Hematopoietic multipotent progenitor cell treated with erythropoietin and hydrocortisone succinate and interleukin-3 and kit ligand, for 4 days (in vitro differentiated cells): ENCODE measurements at places on chromosomes 2 and 18.

DNA sequence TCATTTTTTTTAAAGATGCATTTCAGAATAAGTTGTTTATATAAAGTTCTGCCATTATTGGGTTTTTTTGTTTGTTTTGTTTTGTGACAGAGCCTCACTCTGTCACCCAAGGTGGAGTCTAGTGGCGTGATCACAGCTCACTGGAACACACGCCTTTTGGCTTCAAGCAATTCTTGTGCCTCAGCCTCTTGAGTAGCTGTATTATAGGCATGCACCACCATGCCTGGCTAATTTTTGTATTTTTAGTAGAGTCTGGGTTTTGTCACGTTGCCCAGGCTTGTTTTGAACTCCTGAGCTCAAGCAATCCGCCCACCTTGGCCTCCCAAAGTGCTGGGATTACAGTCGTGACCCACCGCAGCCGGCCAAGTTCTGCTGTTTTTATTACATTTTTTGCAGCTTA lies 72.3 kb downstream of the R3HDM1 start:
- DNase-seq, result no peak

- DNase-seq, result no peak
Observed at GRCh38 chr18:56836173-56836572, 185.0 kb downstream of the WDR7 start.

- peak; percentile 23 for DNase-seq
Observed at GRCh38 chr2:144162652-144163051, 357.3 kb downstream of the ZEB2 start.

- no peak for DNase-seq
Observed at GRCh38 chr2:66815886-66816285, 381.0 kb downstream of the MEIS1 start.

DNA sequence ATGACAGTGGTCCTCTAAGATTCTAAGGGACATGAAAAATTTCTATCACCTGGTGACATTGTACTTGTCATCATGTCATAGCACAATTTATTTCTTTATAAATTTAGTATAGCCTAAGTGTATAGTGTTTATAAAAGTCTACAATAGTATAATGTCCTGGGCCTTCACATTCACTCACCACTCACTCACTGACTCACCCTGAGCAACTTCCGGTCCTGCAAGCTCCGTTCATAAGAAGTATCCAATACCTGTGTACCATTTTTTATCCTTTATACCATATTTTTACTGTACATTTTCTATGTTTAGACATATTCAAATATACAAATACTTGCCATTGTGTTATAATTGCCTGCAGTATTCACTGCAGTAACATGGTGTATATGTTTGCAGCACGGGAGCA lies 72.8 kb upstream of the DSEL start:
- no peak for DNase-seq

GRCh38 chr2:232400256-232401015 lies 6.2 kb upstream of the ALPG start:
- no peak for DNase-seq

DNA sequence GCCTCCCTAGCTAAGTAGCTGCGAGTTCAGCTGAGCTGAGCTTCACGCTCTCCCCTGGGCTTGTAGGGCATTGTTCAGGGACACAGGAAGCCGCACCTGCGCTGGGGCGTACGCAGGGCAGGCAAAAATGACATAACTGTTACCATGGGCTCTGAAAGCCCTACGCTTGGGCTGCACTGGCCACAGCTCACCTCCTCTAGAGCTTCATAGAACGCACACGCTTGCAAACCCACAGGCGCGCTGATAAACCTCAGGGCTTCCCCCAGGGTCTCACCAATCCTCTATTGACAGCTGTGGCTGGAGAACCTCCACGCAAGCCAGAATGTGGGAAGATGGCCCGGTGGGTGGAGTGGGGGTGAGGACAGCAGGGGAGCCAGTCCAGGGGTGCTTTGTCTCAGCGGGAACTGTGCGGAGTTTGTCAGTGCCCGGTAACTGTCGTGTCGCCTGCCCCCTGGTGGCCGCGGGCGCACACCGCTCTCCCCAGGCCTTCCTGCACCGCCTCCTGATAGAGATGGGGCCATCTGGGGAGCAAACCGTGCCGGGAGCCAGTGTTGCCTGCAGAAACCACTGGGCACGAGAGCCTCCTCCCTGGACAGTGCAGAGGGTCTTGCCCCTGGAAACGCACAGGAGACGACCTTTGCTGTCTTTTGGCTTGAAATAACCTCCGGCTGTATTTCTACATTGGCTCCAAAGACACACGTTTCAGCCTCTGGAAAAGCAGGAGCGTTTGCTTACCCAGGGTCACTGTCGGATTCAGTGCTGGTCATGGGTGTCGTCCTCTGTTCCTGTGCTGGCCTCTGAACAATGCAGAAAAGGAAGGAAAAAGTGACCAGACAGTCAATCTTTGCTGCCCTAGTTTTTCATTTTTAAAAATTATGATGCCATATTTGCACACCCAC lies 17.0 kb upstream of the CIDEA start:
- peak; percentile 85 for DNase-seq

GRCh38 chr2:179751163-179751809 lies 110.1 kb downstream of the ZNF385B start:
- peak; percentile 51 for DNase-seq

DNA sequence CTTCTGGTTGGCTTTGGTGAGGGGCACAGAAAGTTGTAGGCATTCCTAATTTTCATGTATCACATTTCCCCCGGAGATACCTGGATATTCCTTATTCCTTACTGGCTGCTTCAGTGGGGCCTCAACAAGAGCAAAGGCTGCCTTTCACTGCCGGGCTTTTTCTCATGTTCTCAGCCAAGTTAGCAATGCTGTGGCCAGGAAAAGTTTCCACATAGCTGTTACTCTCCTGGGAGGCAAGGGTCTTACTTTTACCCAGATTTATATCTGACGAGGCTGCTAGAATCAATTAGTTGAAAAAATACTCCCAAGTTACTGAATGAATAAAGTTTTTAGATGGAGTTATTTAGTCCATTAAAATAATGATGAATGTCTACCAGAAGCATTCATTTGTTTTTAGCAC lies 230.5 kb downstream of the ZNF407 start:
- no peak for DNase-seq

- no peak for DNase-seq
Observed at GRCh38 chr2:29246383-29247300, 131.4 kb downstream of the CLIP4 start.

- no peak for DNase-seq
Observed at GRCh38 chr2:73772819-73773218, 7.1 kb downstream of the DUSP11 start.

DNA sequence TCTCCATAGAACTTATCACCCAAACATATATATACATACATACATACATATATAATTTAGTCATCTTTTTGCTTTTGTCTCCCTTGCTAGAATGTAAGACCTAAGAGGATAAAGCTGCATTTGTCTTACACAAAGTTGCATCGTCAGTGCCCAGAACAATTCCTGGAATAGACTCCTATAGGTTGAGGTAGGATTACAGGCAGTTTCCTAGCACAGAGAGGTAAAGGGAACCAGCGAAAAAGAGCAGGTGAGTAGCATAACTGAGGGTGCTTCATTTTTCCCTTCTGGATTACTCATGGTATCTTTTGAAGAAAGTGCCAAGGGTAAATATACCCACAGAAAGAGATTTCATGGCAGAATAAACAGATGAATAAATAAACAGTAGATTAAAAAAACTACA lies 68.1 kb upstream of the AMMECR1L start:
- DNase-seq, result no peak

GRCh38 chr18:59917422-59917821 lies 17.6 kb downstream of the PMAIP1 start:
- peak; percentile 82 for DNase-seq

- peak; percentile 73 for DNase-seq
Observed at GRCh38 chr18:46070815-46071652, 1.0 kb downstream of the PSTPIP2 start.

DNA sequence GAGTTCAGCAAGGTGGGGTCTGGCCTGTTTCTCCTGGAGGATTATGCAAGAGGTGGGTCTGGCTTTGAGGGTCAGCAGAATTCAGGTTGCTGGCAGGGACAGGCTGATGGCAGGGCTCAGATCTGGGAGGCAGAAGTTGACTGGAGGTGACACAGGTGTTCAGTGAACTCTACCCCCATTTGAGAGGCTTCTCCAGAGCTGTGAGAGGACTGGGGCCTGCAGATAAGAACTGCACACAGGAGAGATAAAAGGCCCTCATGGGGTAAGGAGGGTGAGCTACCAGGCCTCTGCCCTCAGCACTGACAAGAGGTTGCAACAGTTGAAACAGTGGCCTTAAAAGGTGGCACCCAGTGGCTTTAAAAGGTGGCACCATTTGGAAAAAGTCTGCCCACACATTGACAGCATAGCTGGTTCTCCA lies 13.1 kb downstream of the MOCOS start:
- peak; percentile 58 for DNase-seq

DNA sequence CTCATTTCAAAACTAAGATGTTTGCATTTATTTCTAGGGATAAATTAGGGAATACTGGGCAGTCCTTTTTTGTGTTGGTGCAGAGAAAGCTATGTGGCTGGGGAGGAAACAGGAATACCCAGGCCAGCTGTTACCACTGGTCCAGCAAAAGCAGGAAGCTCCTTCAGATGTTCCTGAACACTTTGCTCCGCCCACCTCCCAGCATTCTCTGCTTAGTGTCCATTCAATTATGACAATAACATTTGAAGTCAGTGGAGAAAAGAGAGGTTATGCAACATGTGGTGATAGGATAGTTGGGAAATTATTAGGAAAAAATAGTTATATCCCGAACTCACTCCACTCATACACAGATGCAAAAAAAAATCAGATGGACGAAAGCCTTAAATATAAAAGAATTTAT lies 22.1 kb upstream of the ARPC2 start:
- DNase-seq, result no peak

GRCh38 chr2:188835821-188836220 lies 138.4 kb upstream of the COL3A1 start:
- no peak for DNase-seq

- DNase-seq, result no peak
Observed at GRCh38 chr2:190626641-190627210, 22.2 kb upstream of the NAB1 start.

DNA sequence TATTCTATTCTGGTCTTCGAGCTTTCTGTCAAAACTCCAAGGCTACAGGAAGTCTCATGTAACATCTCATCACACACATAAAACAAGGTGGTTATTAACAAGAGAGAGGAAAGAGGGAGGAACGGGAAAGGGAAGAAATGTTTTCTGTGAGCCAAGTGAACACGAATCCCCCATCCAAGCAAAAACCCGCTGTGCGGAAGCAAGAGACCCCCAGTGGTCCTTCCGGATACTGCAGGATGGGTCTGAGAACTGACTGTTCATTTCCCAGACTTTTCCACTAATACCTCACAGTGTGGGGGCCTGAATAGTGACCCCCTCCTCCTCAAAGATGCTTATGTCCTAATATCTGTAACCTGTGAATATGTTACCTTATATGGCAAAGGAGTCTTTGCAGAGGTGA lies 19.0 kb upstream of the DIPK1C start:
- DNase-seq, result peak; percentile 43

GRCh38 chr2:227565080-227565479 lies 33.6 kb upstream of the SCYGR2 start:
- no peak for DNase-seq

DNA sequence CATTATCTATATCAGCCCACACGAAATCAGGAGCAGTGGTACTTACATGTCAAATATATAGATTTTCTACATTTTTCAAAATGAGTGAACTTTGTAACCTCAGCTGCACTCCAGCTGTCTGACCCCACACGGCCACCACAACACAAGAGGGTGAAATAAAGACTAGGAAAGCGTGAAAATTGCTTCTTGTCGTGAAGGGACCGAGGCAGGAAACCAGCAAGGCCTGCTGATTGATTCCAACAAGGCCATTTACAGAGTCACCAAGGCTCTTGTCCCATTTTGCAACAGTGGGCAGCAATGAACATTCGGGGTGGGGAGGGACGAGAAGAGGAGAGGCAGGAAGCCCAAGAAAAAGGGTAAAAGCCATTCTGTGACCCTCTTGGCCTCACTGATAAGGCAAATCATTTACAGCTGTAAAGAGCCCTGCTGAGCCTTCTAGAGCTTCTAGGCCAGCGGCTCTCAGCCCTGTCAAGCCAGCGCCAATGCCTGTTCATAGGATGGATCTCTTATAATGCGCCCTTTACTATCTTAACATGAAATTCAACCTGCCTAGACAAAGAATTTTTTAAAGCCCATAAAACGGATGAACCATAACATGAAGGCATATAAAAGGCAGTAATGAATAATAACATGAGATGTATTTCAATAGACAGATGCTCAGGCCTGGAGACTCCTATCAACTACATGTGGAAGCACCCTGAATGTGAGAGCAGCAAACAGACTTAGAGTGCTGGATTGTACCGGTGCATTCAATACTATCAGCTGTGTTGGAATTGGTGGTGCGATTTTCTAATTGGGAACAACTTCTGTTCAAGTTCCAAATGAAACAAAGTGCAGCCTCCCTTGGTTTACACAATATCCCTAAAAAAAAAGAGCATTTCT lies 269.0 kb downstream of the CDCA7 start:
- DNase-seq, result no peak

DNA sequence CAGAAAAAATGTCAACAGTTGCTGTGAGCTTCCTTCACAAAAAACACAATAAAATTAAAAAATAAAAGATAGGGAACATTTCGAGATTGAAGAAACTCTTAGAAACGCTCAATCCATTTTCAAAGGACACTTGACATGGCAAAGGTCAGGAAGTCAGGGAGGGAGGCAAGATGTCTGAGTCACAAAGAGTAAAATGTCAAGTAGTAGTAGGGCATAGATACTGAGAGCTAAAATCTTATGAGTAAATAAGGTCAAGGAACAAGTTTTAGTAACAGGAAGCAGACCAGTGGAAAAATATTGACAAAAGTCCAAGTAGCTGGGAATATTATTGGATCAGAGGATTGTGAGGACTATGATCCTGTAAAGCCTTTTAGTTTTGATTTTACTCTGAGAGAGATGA lies 495.6 kb downstream of the TMX3 start:
- no peak for DNase-seq

- DNase-seq, result no peak
Observed at GRCh38 chr2:204613635-204614034, 68.4 kb downstream of the PARD3B start.

DNA sequence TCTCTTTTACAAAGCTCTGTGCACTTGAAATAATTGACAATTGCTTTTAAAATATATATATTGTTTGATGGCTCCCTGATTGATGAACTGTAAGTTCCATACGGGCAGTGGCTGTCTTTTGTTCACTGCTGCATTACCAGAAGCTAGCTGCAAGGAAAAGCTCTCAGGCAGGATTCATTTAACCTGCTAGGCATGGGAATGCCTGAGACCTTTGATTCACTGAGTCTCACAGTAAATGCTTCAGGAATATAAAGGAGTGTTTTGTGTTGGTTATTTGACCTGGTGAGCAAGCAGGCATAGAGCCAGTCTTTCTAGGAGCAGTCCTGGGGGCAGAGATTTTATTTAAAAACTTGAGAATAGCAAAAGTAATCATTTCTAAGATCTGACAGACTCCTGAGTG lies 193.2 kb upstream of the ITGA4 start:
- no peak for DNase-seq
